KG1 (cell line): ENCODE measurements at places on chromosomes 3 and 15.

DNA sequence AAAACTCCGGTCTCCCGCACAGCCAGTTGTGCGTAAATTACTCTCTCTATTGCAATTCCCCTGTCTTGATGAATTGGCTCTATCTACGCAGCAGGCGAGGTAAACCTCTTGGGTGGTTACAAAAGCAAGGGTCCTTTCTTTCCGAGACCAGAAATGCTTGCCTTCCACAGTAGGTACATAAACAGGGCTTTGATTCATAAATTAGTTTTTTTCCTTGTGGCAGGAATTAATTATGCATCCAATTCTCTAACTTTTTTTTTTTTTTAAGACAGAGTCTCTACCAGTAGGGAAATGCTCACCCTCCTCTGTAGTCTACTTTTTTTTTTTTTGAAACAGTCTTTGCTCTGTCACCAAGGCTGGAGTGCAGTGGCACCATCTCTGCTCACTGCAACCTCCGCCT is 16.3 kb downstream of the CD80 start:
- DNase-seq: no peak

DNA sequence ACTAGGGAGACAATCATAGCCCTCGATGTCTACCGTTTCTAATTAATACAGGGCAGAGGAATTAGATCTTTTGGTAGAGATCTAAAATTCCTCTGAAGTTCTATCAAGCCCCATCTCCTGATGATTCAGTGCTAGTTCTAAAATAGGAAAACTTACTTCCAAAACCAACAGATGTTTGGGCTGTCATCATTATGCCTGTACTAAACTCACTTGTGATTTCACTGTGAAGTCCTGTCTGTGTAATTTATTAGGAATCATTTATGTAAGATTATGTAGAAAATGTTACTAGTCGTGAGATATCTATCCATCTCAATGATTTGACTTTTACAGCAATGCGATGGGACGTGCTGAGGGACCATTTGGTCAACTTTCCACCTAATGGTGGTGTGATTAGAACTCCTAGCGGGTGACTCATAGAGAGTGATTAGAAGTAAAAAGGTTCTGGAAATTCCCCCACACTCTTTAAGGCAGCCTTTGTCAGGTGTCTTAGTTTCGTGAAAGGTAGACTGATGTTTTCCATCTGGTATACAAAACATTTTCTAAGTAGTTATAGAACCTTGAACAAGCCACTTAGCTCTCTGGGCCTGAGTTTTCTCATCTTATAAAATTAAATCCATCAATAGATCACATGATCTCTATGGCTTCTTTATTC is 34.2 kb downstream of the LIPC start:
- no peak for DNase-seq

- no peak for DNase-seq
These were observed 61.5 kb downstream of the HOMER2 start for GRCh38 chr15:82890995-82891390.

DNA sequence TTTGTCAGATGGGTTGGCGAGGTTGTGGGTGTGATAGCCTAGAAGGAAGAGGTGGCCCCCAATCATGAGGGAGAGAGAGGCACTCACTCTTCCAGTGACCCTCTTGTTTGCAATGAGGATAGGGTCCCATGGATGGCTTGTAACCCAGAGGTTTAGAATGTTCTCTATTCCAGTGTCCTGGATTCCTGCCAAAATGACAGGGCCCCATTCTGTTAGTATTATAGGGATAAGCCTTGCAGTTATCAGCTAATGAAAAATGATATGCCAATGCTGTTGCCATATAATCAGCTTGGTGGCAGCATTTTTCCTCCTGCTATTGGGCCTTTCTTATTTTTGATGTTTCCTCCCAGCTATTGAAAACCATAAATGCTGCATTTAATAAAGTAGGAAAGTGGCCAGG is 23.3 kb upstream of the SENP7 start:
- DNase-seq: no peak

DNA sequence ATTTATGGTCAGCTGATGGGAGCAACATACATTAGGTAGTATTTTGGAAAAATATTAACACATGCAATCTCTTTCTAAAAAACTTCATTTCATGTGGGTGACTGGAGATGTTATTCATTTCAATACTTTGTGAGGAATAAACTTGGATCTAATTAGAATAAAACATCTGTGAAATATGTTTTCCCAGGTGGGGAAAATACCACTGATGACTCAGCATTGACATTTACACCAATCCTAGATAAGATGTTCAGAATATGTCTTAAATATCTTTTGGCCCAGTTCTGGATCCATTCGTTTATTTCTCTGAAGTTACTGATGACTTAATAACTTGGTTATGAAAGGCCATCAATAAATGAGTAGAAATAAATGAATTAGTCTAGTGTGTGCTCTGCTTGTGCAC is 247.6 kb downstream of the CHST2 start:
- DNase-seq: no peak

GRCh38 chr15:76127880-76128279 is 68.1 kb downstream of the TMEM266 start:
- DNase-seq: no peak

GRCh38 chr3:34844323-34844620 is 795.1 kb upstream of the ARPP21 start:
- no peak for DNase-seq

- DNase-seq: peak; percentile 34
These were observed 48.3 kb downstream of the CCDC12 start for GRCh38 chr3:46928282-46928681.

DNA sequence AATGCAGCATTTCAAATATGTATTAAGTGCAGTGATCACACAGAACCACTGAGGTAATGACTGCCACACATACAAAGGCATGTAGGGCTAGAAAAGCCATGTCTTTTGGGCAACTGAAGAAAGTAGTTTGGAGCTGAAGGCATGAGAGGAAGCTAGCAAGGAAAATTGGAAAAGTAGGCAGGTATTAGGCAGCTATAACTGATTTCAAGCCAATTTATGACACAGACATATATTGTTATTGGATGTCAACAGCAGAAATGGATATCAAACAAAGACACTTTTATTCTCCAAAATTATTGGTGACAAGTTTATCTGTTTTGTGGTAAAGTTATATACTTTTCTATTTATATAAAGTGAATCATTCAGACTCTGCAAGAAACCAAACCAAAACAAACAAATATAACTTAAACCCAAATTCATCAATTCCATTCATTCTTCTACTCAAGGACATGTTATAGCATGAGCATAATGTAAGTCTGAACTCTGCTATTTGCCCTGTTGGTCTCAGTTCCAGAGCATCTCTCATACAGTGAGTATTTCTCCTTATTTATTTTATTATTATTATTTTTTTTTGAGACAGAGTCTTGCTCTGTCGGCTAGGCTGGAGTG is 307.4 kb upstream of the COL8A1 start:
- no peak for DNase-seq

DNA sequence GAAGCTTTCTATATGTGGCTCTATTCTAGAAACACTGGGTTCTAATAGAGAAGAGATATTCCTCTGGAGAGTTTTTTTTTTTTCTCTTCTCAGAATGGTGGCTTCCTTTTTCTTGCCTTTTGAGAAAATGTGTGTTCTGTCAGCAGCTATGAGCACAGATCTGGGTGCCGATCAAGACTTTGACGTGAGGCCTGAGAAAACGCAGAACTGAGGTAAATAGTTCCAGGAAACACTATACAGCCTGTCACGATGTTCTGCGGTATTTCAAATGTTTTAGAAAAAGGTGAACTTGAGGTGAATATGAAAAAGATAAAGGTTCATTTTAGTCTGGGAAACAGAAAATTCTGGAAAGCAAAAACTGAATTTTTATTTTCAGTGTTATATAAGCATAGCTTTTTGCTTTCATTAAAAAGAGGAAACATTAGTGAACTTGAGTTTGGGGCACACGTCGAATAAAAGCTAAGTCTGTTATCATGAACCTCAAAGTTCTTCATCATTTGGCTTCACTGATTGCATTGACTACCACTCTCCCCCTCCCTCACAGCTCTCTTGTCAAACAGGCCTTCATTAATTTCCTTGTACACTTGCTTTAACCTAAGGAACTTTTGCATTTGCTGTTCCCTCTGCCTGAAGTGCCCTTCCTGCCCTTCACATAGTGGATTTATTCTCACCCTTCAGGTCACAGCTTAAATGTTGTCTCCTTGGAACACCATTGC is 265.1 kb downstream of the NFKBIZ start:
- no peak for DNase-seq

DNA sequence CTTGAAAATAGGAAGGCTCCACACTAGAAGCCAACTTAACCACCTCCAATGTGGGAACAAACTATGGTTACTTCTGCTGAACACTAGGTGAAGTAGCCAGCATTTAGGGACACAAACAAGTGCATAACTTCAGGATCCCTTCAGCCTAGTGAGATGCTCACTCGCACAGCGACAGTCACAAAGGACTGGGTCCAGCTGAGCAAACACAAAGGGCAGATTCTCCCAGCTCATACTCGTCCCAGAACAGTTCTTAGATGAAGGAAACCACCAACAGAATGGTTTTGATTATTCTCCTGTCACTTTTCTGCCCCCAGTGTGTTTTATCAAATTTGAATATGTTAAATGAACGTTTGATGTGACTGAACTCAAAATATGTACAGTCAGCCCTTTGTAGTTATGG is 201.6 kb downstream of the KCNAB1 start:
- no peak for DNase-seq

DNA sequence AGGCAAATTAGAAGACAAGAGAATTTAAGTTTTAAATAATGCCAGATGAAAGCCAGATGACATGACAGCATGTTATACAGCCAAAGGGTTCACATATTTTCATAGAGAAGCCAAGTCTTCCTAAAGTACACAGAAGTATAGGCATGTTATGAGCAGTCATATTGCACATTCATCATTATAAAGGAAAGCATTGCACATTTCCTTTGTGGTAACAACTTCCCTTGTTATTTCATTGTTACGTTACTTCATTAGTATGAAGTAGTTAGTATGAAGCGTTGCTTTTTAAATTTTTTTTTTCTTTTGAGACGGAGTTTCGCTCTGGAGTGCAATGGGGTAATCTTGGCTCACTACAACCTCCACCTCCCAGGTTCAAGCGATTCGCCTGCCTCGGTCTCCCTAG is 4.6 kb upstream of the ABCC5 start:
- DNase-seq: peak; percentile 58

- no peak for DNase-seq
These were observed 24.8 kb downstream of the TTC23 start for GRCh38 chr15:99224372-99225214.

DNA sequence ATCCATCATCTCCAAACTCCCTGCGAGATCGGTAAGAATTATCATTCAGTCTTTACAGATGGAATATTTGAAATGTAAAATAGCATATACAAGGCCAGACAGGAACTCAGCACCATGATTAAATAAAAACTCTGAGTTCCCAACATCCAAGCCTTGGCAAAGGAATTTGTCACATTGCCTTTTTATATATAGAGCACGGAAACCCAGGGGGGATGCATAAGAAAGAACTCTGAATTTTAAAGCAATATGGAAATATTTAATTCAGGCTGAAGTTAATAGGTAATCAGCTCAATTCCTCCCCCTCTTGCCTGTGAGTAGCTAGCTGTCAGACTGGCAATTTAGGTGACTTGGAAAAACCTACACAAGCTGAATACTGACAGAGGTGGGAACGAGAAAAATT is 217.9 kb upstream of the KCNMB2 start:
- no peak for DNase-seq

GRCh38 chr3:8499181-8499611 is 2.4 kb upstream of the LMCD1 start:
- no peak for DNase-seq

GRCh38 chr3:71815340-71816067 is 30.6 kb upstream of the PROK2 start:
- DNase-seq: no peak

DNA sequence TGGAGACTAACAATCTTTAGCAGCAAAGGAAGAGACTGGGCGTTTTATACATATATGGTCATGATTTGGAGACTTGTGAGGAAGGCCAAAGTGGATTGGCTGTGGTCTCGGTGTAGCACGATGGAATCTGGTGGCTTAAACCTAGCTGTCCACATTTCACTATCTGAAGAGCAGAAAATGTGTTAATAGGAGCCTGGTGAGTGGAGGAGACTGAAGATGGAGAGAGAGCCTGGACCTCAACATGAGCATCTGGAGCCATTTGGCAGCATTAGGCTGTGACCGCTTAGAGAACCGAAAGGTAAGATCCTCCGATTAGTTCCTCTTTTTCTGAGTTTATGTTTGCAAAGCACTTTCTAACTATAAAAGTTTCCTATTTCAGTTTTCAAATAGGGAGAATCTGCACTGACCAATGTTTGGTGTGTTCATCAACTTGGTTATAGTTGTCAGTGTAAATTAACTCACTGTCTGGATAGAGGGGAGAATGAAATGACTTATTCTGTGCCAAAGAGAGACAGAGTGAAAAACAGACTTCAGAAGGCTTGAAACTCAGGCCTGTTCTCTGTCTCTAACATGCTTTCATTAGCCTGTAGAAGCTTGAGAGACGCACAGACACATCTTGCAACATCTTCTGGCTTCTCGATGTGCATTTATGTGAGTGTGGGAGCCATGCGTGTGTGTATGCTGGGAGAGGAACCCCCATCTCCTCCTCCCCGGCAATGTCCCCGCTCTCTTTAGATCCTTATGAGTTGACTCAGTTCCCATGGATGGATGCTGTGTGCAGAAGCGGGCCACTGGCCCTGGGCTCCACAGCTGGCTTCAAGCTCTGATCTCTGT is 244.7 kb upstream of the TBL1XR1 start:
- DNase-seq: peak; percentile 28

- peak; percentile 25 for DNase-seq
These were observed 17.8 kb upstream of the ATP13A4 start for GRCh38 chr3:193572426-193572908.

DNA sequence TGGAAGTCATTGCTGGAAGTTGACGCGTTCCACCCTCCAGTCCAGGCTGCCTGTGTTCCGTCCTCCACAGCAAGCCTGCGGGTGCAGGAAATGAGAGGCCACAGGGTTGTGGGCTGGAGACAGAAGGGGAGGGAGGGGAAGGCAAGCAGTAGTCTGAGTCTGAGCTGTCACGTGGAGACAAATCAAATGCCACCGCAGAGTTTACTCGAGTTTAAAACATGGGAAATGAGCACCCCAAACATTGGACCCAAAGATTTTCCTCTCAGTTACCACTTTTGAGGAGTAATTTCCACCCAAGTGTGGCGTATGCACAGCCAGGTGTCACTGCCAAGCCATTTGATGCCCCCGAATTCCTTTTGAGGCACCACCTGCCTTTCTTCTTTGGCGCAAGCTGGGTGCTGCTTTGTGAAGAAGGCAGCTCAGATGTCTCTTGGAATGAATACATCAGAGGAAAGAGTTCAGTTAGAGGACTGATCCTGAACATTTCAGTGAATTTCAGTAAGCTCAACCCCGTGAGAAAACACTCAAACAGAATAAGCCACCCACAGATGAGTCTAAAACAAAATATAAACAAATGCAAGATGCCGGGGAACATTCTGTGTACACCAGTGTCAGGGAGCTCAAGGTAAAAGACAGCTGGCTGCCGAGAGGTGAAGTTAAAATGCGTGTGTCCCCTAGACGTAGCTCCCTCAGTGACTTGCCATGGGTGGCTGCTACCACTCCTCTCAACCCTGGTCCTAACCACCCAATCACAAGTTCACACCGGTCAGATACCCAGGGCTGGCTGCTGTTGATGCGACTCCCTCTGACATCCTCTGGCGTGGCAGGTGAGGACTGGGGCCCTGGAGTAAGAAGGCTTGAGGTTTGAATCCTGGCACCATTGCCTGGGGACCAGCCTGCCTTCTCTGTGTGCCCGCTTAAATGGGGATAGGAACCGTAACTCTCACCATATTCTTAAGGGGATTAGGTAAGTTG is 203.8 kb downstream of the UACA start:
- peak; percentile 43 for DNase-seq

GRCh38 chr3:193857996-193858395 is 265.0 kb downstream of the OPA1 start:
- DNase-seq: no peak
